Cardiac septum (tissue), 1 donor: ENCODE measurements at places on chromosomes 1 and 21. TPM values are rescaled to one million over a fixed set of nuclear protein-coding genes. Genes with fewer than 3 reads are reported as not detected.
A peak's percentile ranks its signal among the peaks of the same experiment; 100 is the strongest.

GRCh38 chr1:163820226-163820625 is 498.5 kb downstream of the NUF2 start:
- no peak for DNase-seq

- no peak for DNase-seq
These were observed 311.2 kb downstream of the PAPPA2 start for GRCh38 chr1:176774224-176774623.

Gene FBXO2
- total RNA-seq, result 2.9 TPM

- no peak for DNase-seq
These were observed 91.6 kb downstream of the TBX19 start for GRCh38 chr1:168372307-168372706.

DNA sequence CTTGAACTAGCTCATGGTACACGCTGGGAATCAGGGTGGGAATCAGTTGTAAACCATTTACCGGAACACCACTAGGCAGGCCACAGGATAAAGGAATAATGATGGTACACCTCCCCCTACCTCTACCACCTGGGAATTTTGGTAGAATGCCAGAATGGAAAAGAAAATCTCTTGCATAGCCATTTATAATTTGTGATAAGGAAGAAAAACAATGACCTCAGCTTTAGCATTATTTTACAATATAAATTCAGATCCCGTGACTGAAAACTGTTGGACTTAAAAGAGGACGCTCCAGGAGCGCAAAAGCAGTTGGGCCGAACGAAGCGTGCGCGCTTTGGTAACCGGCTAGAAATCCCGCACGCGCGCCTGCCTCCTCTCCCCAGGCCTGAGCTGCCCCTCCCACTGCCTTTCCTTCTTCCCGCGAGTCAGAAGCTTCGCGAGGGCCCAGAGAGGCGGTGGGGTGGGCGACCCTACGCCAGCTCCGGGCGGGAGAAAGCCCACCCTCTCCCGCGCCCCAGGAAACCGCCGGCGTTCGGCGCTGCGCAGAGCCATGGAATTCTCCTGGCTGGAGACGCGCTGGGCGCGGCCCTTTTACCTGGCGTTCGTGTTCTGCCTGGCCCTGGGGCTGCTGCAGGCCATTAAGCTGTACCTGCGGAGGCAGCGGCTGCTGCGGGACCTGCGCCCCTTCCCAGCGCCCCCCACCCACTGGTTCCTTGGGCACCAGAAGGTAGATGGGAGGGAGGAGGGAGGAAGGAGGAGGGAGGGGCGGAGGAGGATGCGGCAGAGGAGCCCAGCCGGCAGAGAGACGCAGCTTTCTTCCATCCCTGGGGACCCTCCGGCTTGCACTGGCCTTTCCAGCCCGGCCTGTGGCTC is at the start of gene CYP4X1:
CYP4X1 (plus strand) TSS at position 402 of the 873 bp plus-strand sequence; CDS start at position 551, 149 bp downstream.
- DNase-seq, result no peak

DNA sequence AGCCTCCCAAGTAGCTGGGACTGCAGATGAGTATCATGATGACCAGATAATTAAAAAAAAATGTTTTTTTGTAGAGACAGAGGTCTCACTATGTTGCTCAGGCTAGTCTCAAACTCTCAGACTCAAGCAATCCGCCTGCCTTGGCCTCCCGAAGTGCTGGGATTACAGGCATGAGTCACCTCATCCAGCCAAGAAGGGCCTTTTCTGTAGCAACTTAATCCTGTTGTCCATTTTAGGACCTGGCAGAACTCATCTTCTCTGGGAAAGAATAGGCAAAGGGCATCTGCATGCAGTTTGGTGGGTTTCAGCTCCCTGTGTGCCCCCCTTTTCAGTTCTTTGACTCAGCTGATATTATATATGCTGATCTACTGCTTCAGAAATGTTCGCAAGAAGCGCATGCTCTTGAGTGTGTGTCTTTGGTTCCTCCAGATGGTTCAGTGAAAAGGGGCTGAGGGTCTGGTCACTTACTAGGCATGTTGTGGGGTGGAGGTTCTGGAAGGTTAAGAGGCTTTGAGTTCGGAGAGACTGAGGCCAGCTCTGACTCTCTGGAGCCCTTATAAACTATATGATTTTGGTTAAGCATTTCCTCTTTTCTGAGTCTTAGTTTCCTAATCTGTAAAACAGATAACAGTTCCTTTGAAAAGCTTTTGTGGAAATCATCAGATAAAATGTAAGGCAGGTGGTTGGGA is 19.4 kb upstream of the SRSF4 start:
- no peak for DNase-seq

Gene NBPF20
- 1.2 TPM for total RNA-seq

Gene GJA4
- 34.7 TPM for total RNA-seq

DNA sequence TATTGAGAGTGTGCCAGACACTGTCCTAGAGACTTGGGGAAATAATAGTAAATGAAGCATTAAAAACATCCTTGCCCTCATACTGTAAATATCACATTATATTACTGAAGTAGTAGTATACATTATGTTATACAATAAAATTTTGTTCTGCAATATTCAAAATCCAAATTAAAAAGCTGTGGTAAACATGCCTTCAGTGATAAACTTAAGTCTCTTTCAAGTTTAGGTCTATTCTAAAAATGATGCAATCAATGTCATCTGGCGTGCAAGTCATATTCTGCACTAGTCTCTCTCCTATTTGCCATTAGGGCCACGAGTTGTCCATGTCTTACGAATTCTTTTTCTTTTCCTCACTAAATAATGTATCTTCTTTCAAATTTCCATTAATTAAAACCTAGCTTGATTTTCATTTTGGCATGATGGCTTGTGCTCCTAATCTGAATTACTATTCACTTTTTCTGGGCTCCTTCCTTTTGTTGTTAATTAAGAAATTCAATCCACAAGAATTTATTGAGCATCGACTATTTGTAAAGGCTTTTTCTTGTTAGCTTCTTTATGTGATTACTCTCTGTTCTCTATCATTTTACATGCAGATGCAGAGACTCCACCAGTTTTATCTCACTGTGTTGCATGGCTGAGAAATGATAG is 130.7 kb downstream of the COQ8A start:
- DNase-seq, result no peak

Gene ITPKB
- 10.5 TPM for total RNA-seq

DNA sequence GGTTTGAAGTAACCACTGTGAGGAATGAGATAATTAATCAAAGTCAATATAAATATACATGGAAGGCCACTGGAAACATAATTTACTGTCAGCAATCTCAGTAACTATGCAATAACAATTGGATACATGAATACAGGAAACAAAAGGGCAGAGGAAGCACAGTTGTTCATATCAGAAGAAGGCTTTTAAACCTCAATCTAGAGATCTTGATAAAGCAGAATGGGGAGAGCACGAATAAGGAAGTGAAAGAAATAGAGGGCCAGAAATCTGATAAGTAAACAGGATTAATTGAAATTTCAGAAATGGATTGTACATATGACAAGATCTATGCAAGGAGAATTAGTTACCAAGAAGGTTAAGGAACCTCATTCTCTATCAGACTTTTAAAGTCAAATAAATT is 93.0 kb downstream of the EVI5 start:
- DNase-seq, result no peak

DNA sequence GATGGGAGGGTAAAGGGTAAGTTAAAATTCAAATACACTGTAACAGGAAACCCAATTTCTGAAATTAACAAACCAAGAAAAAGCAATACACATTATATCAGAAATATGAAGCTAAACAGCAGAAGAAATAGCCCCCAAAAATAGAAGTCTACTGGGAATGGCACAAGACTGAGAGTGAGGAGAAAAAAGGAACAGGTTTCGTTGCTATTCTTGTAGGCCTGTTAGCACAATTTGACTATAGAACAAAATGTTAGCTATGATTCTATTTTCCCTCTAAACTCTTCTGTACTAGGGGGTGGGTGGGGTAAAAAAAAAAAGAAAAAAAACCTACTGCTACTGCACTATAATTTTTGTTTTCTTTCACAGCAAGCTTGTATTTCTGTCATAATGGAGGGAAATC is 12.5 kb downstream of the RBBP5 start:
- no peak for DNase-seq

DNA sequence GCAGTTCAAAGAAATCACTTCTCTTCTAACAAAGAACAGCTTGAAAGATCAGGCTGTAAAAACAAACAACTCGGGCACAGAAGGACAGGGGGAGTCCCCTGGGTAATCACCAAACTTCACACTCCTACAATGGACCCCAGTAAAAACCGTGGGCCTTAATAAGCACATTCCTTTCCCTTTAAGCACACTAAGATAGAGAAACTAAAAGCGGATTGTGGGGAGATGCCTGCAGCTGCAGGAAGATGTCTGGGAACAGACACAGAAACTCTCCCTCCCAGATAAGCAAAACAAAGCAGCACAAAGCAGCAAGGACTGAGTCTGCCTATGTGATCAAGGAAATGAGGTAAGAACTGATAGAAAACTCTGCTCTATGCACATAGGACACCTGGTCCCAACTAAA is 37.6 kb upstream of the CTBS start:
- no peak for DNase-seq

GRCh38 chr1:77639056-77639455 is 43.4 kb downstream of the ZZZ3 start:
- DNase-seq, result no peak

DNA sequence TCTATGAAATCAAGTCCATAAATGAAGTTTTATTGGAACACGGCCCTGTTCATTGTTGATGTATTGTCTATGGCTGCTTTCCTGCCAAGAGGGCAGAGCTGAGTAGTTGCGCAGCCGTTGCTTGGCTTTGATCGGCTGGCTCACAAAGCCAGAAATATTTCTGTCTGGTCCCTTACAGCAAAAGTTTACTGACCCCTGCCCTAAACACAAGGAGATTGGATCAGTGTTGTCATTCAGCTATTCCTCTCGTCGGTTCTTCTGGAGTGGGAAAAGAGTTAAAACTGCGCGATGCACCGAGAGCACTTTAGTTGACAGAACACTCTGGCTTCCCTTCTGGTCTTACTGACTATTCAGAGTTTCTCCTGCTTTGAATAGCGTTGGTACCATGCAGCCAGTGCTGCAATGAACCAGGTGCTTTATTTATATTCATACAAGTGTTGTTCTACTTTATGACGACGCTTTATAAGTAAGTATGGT is 868 bp downstream of the ZBTB40 start:
- no peak for DNase-seq

DNA sequence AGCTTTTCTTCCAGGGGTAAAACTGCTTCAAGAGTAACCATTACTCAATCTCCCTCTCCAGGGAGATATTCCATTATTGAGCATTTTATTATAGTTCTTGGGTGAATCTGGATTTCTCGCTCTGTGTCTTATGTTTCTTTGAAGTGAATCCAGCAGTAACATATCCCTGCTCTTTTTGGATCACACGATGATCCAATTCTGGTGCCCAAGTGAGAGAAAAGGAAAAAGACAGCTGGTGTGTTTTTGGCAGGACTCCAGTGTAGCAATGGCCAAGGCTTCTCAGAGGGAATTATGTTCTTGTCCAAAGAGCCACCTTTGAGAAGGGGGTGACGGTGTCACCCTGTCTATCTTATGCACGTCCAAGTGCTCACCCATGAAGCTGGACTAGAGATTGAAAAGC is 140.3 kb upstream of the ERRFI1 start:
- no peak for DNase-seq

Gene NRDC
- 111 TPM for total RNA-seq

DNA sequence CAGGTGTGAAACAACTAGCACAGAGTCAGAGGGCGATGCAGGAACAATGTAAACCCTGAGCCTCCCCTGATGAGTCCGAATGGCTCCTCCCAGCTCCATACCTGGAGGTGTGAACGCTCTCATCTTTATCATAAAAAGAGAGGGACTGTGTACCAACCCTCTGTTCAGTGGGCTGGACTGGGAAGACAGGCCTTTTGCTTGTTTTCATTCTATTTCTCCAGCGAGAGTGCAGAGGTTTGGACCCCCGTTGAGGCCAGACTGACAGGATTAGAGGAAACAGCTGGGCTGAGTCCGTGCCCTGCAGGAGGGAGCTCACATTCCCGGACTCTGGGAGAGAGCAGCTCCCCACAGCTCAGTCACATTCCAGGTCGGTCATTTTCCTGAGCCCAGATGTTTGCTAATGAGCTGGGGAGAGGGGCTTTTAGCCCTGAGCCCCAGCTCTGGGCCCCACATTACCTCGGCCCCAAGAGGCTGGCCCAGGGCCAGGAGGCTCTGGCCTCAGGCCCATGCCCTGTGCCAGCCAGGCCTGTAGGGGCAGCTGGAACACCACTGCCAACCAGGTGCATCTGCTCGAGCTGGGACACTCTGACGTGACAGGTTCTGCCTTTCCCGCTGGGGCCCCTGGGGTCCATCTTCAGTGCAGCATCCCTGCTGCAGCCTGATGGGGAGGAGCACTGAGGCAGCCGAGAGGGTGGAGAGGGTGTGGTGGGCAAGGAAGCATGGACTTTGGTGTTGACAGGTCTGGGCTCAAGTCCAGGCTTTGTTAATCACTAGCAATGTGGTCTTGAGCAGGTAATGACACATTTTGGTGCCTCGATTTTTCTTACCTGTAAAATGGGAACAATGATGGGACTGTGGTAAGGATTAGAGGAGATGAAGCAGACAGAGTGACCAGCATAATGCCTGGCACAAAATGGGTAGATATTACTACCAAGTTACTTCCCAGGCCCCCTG is 3.5 kb upstream of the NBL1 start:
- peak; percentile 49 for DNase-seq

DNA sequence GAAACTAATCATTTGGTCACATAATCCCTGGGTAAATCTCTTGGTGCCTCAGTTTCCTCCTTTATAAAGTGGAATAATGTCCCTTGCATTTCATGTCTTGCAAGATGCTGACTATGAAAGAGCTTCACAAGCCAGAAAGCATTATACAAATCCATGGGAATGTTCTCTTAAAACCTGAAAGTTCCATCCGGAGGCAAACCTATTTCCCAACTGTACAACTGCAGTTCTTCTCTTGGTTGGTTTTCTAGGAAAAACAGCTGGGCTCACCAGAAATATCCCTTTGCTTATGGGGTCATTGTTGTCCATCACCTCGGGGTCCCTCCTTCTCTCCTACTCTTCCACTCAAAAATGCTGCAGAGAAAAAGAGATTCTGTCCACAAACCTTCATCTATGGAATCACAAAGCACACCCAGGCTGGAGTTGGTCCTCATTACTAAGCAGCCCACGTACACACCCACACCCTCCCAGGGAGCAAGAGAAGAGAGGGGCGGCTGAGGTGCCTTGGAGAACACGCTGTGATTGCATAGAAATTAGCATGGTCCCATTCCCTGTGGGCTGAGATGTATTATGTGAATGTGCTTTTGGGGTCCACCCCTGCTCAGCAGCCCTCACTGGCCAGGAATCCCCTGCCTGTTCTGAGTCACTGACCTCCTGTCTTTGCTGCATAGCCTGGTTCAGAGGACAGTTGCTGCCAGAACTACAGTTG is 5.0 kb upstream of the PLXNA2 start:
- no peak for DNase-seq

DNA sequence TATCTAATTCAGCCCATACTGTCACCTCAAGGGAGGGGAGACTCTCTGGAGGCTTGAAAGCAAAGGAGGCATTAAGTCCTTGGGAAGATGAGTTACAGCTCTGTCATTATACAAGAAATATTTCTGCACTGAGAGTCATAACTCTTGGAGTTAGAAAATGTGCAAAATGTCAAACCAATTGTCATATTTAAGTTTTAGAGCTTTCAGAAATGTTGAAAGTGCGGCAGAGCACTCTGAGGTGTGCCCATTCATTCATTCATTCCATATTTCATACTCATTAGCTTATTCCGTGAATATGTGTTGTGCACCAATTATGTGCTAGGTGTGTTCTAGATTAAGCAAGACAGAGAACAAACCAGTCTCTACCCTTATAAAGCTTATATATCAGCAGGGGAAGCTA is 87.1 kb downstream of the HUNK start:
- DNase-seq, result no peak

Gene SERINC2
- 2.8 TPM for total RNA-seq

Gene KRTAP12-2
- total RNA-seq, result not detected

Gene ATP6V1G3
- not detected for total RNA-seq

Gene LRRC53
- not detected for total RNA-seq

GRCh38 chr1:205226868-205227583 is 720 bp upstream of the TMCC2 start:
- DNase-seq, result no peak

Gene LRRC38
- total RNA-seq, result 0.73 TPM
